Right cardiac atrium (tissue), 5 donors: ENCODE measurements at places on chromosomes 3 and 15. TPM values are rescaled to one million over a fixed set of nuclear protein-coding genes. Genes with fewer than 3 reads are reported as not detected.

LYZL4 gene
- not detected for total RNA-seq

FAM43A gene
- 6.0 TPM for total RNA-seq

PRR23B gene
- not detected for total RNA-seq

PLSCR5 gene
- total RNA-seq = not detected

CCR2 gene
- total RNA-seq = 2.5 TPM

SH2D7 gene
- not detected for total RNA-seq

TRAT1 gene
- 0.18 TPM for total RNA-seq

TTC21A gene
- total RNA-seq = 3.4 TPM

CCDC191 gene
- total RNA-seq = 2.3 TPM

SNTN gene
- not detected for total RNA-seq

C3orf20 gene
- not detected for total RNA-seq

FRMD4B gene
- total RNA-seq = 28.5 TPM

TMOD2 gene
- 17.8 TPM for total RNA-seq

GP9 gene
- total RNA-seq = not detected

KLHL6 gene
- 1.6 TPM for total RNA-seq

TLR9 gene
- total RNA-seq = 0.09 TPM

COMMD4 gene
- 39.2 TPM for total RNA-seq

GOLGA8M gene
- total RNA-seq = 3.0 TPM

SLC28A1 gene
- 0.54 TPM for total RNA-seq

TARS3 gene
- 26.8 TPM for total RNA-seq

CD96 gene
- 0.14 TPM for total RNA-seq

SAMMSON gene
- total RNA-seq = not detected

TMCO5A gene
- total RNA-seq = not detected

LRRIQ4 gene
- not detected for total RNA-seq

FAM98B gene
- total RNA-seq = 20.5 TPM

SLC6A11 gene
- not detected for total RNA-seq

SMARCC1 gene
- 29.1 TPM for total RNA-seq

GYG1 gene
- total RNA-seq = 98.4 TPM

ALDH1A3 gene
- 8.9 TPM for total RNA-seq

AADACL2 gene
- total RNA-seq = not detected

PDIA5 gene
- total RNA-seq = 9.7 TPM

KBTBD13 gene
- total RNA-seq = 3.2 TPM

CCDC54 gene
- not detected for total RNA-seq

CP gene
- total RNA-seq = 24.5 TPM

C3orf52 gene
- 1.1 TPM for total RNA-seq

HTR3E gene
- total RNA-seq = not detected

ZBED2 gene
- total RNA-seq = not detected

CDC25A gene
- total RNA-seq = 1.0 TPM
